ENCODE measurements at places on chromosomes 1 and 21.

- no peak for DNase-seq
Measured at GRCh38 chr1:82520611-82521010, 719.9 kb downstream of the ADGRL2 start.

- DNase-seq, result no peak
Measured at GRCh38 chr1:205800427-205800826, 12.6 kb downstream of the SLC41A1 start.

DNA sequence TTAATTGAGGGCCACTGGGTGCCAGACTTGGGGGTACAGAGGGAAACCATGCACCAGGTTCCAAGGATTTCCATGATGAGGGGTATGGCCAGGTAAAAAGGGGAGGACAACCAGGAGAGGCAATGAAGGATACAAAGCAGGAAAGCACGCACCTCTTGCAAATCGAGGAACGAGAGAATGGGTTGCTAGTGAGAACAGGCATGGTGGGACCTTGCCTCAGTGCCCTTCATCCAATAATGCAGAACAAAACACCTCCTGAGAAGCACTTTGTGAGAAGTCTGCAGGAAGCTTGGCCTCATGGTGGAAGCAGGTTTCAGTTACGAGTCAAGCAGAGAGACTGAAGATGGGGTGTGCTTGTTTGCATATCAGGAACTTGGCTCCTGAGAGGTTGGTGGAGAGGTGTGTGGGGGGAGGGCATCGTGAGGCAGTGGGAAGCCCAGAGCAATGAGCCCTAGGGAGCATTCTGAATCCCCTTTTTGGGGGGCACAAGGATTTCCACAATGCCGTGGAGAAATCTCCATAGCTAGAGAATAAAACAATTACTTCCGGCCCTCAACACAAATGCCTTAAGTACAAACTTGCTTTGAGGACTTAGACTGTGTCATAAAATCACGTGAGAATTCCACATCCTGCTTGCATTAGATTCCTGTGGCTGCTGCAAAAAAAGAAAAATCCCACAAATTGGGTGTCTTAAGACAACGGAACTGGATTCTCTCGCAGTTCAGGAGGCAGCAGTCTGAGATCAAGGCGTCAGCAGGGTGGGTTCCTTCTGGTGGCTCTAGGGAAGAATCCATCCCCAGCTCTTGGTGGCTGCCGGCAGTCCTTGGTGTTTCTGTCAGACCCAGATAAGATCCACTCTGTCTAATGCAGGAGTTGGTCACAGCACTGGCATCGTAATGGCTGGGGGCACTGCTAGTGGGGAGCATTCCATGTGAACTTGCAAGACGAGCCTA is 54.9 kb upstream of the BACE2 start:
- DNase-seq, result no peak

GRCh38 chr1:228243093-228243492 is 35.2 kb downstream of the OBSCN start:
- DNase-seq, result no peak

DNA sequence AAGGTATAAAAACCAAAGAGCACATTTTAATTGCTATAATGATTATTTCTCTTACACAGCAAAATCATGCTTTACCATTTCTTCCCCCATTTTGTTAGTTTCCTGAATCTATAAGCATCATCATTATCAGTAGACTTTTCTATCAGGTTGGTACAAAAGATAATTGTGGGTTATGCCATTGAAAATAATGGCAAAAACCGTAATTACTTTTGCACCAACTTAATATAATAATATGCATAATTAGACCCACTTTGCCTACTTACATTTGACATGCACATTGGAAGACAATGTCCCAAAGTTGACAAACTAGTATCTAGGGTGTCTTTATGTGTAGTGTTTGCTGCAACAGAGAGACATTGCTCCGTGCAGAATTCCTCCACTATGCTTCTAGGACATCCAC is 594.2 kb downstream of the LMO4 start:
- DNase-seq, result no peak

GRCh38 chr1:189939967-189940366 is 537.7 kb downstream of the BRINP3 start:
- DNase-seq, result no peak

- no peak for DNase-seq
Measured at GRCh38 chr1:25182629-25183028, 49.7 kb downstream of the SYF2 start.

GRCh38 chr1:116737855-116738321 is 16.3 kb upstream of the CD2 start:
- peak; percentile 68 for DNase-seq

GRCh38 chr21:34835526-34835925 is 166.7 kb downstream of the CLIC6 start:
- no peak for DNase-seq

GRCh38 chr1:207519505-207520399 is 23.8 kb downstream of the CR1 start:
- DNase-seq, result no peak

DNA sequence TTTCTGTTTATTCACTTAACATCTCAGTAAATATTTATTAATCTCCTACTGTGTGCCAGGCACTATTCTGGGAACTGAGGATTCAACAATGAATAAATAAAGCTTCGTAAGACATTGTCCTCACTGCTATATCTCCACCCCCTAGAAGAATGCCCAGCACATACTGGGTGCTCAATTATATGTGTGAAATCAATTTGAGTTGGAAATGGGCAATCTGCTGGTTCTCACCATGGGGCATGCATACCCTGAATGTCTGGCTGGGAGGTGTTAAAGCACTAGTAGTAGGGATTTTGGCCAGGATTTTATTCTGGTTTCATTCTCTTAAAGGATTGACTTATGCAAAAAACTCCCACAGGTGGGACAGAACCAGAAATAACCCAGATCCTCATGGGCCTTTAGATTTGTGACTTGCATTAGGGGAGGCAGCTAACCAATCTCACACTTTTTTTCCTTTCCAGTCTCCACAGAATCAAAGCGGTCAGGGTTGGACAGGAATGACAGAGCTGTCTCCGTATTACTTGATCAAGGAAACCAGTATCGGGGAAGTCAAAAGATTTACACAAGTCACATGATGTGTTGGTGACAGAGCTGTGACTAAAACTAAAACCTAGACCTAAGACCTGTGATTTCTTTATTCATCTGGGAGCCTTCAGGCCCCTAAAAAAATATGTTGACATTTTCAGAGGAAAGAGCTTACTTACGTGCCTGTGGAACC is 12.8 kb downstream of the GFI1 start:
- DNase-seq, result peak; percentile 50

DNA sequence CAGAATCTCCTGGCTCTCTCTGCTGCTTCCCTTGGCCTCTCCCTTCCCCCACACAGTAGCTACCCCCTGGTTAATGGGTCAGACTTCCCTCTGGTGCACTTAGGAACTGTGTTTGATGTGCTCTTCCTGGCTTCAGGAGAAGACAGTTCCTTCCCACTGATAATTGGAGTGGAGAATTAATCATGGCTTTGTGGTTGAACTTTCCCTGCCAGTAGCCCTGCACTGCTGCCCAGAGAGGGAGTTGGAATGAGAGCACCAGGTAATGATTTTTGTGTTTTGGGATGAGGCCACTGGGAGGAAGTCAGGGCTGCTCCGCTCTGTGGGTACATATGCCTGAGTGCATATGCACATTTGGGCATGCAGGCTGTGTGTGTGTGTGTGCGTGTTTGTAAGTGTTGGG is 39.7 kb upstream of the PADI2 start:
- no peak for DNase-seq

GRCh38 chr21:41031701-41032220 is 136.2 kb upstream of the BACE2 start:
- no peak for DNase-seq

DNA sequence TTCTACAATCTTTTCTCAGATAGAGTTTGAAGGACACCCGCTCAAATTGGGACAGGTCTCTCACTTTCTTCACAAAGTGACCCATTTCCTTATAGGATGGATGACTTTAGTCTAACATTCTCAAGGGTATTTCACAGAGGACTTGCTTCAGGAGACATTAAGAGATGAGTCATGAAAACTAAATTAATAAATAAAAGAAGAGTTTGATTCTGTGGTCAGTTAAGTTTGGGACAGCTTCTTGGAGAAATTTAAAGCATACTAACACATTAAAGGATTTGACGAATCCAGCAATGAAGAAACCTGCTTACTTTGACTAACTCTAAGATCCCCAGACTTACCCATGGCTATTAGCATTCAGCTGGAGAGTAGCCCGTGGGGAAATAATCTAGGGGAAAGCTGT is 95.6 kb upstream of the RAB3GAP2 start:
- DNase-seq, result no peak

- DNase-seq, result no peak
Measured at GRCh38 chr1:200378096-200378495, 31.7 kb downstream of the ZNF281 start.

Data from stimulated activated CD8-positive, alpha-beta memory T cell treated with anti-CD3 and anti-CD28 coated beads, Interleukin-4, amount 100 ng/mL, for 48 hours (primary cell).